ENCODE measurements at places on chromosomes 4 and X.

DNA sequence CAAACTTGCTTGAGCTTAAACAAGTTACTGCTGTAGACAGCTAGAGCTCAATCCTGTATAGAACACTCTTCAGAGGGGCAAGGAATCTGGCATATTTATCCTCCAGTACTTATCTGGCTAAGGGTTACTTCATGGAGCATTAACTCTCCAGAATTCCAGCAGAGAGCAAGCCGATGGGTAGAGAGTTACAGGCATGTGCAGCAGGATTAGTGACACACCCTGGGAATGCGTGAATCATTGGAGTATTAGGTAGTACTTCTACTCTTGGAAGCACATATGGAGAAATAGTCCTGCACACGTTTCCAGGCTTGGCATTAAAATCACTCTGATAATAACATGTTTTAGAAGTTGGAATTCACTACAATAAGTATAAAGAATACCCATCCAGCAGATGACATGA, 35.4 kb downstream of the GRXCR1 start:
- no peak for DNase-seq

DNA sequence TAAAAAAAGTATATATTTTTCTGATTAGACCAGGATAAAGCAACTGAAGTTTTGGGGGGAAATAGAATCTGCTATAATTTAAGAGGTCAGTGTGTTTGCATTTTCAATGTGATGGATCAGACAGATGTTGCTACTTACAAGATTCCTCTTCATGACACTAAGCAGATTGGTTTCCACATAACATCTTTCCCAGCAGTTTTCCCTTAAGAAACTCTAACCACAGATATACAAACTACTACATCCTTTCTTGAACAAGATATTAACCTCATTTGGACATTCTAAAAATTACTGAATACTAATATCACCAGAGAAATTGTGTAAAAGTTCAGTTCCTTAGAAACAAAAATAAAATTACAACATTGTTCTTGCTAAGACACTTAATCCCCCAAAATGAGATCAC, 106.7 kb upstream of the GUCY1A1 start:
- DNase-seq: no peak

GRCh38 chrX:64206556-64207162, 1.2 kb upstream of the AMER1 start:
- peak; percentile 20 for DNase-seq

DNA sequence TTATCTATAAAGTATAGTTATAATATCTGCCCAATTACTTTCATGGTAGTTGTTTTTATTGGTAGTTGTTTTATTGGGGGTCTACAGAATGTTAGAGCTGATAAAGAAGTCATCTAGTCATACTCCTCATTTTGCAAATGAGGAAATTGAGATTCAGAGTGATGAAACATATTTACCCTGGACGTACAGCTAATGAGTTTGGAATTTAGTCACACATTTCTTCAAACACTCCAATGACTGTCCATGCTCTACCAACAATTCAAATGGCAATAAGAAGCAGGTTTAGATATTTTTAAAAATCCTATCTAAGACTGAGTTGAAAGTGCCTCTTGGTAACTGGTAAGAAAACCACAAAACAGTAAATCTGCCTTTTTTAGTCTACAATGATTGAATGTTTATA, 98.2 kb downstream of the MAGEC1 start:
- DNase-seq: no peak

- peak; percentile 22 for DNase-seq
Measured at GRCh38 chr4:183610033-183610432, 49.0 kb downstream of the RWDD4 start.

DNA sequence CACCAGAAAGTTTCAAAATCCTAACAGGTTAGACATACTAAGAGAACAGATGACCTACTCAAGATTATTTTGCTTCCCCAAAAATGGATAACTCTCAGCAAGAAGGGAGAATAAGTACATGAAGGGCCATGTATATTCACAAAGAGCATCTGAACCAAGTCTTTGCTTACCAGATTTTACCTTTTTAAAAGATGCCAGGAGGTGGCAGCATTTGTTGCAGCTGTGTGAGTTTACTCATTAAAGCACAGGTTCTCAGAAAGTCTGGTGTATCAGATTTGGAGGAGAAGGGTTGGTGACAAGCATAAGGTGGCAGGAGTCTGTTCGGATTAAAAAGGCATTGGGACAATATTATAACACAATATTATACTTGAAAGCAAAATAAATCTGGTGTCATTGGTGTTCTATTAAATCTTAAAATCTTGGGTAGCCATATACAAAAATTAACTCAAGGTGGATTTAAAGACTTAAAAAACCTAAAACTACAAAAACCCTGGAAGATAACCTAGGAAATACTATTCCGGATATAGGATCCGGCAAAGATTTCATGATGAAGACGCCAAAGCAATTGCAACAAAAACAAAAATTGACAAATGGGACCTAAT, 51.3 kb upstream of the NFKB1 start:
- peak; percentile 43 for DNase-seq

GRCh38 chr4:176099314-176099713, 33.7 kb downstream of the WDR17 start:
- DNase-seq: no peak

- DNase-seq: no peak
Measured at GRCh38 chr4:159606835-159607234, 504.0 kb downstream of the RAPGEF2 start.

DNA sequence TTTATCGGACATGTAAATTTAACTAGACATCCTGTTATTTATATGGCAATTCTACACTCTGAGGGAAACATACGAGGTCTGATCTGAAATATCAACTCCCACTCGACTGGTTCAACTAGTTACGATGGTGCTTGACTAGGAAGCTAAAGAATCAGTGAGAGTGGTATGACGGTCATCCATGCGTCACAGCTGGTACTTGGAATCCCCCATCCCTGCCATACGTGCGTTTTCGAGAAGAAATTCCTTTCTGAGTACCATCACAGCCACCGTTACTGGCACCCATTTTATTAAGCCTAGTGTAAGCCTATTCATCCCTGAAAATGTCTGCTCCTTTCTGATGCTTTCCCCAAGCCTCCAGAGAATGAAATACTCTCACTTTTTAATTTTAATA, 695 bp upstream of the PIGA start:
- peak; percentile 3 for DNase-seq

DNA sequence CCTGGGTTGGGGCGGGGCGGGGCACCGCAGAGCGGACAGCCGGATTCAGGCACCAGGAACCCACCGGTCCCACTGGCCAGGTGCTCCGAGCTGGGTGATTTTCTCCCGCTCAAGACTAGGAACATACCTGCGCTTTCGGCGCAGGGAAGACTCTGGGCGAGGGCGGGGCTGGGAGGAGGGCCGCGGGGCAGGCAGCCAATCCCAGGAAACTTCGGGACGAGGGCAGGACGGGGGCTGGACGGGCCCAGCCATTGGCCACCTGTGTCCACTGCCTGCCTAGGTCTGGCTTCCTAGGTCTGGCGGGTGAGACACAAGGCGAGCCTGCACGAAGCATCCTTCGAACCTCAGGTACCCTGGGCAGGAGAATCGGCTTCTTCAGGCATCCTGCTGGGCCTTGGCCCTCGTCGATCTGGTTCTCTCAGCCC, 274 bp upstream of the ERVMER34-1 start:
- no peak for DNase-seq

DNA sequence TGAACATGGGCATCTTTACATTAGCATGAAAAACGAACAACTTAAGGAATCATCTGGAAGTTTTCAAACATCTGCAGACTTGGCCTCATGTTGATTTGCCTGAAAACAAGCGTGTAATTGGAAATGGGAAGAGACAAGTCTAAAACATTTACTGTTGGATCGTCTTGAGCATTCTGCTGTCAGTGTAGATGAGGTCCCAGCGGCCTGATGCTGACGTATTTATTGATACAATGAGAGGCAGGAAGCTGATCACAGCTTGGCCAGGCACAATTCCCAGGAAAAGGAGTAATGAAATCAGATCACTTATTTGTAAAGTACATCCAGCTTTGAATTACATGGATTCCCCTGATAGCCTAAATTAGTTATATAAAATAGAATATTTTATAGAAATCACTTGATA, 210.6 kb downstream of the CLCN4 start:
- no peak for DNase-seq

DNA sequence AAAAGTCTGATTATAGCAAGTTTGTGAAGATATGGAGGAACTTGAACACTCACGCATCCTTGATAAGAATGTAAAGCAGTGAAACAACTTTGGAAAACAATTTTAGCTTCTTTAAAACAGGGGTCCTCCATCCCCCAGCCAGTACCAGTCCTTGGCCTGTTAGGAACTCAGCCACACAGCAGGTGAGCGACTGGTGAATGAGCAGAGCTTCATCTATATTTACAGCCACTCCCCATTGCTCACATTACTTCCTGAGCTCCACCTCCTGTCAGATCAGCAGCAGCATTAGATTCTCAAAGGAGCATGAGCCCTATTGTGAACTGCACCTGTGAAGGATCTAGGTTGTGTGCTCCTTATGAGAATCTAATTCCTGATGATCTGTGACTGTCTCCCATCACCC, 530.3 kb upstream of the PRKX start:
- no peak for DNase-seq

DNA sequence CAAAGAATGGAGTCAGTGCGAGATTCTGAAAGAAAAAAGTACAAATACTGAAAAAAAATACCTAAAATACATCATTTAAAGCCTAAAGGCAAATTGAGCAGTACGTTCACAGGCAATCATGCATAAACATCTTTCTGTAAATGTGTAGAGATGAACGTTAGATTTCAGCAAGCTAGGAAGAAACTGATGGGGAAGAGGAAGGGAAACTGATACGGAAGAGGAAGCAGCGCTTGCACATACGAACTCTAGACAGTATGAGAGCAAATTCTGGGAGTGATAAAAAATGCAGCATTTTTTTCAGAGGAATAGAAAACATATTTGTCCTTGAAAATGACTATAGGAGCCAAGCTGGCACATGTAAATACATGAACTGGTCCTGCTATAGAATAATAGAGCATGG, 9.4 kb downstream of the ANKRD50 start:
- DNase-seq: no peak

DNA sequence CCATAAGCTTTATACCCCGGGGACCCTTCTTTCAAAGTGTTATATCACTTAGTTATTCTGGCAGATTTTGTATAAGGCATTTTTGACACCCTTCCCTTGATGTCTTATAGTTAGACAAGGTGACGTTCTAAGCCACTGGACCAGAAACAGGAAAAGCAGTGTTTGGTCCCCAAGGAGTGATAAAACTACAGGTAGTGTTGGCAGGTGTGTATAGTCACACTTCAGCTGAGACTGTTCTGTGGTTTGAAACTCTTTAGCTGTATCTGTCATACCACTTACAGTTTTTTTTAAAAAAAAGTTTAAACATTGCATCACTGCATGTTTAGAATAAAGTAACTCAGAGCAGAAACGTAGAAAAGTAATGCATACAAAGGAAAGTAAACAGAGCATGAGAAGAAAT, 48.5 kb downstream of the TLL1 start:
- DNase-seq: no peak

GRCh38 chr4:48212165-48212564, 57.5 kb downstream of the TEC start:
- no peak for DNase-seq

DNA sequence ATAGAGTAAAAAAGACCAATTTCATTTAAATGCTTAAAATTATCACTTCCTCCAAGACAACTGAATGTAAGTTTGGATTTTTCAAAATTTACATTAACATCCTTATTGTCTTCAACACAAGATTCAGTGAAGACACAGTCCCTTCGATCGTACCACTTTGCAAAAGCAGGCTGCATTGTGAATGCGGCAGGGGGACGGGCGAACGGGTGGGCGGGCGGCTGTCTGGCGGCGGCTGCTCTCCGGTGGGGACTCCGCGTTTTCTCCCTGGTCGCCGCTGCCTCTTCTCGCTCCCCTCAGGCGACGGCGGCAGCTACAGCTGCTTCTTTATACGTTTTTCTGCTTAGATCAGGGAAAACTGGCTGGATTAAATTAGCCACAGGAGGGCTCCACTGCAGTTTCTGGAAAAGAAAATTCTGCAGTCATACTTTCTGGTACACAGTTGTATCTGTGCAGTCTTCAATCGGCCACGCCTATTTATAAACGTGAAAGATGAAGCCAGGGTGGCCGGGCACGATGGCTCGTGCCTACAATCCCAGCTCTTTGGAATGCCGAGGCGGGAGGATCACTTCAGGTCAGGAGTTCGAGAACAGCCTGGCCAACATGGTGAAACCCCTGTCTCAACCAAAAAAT, 33.9 kb upstream of the HPF1 start:
- peak; percentile 37 for DNase-seq

DNA sequence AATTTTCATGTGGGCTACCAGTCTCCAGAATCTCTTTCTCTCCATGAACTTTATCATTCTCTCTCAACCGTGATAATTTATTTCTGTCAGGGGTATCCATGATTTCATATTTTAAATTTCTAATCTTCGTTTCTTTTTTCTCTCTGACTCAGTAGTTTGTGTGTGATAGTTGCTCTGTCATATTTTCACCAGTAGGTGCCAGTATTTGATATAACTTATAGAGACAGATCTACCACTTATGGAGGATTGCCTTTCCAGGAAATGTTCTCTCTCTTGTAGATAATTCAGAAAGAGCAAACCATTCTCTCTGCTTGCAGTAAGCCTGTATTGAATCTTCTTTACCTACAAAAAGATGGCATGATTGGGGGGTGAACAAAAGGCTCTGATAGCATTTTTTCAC, 79.3 kb upstream of the DYNLT3 start:
- DNase-seq: peak; percentile 42

DNA sequence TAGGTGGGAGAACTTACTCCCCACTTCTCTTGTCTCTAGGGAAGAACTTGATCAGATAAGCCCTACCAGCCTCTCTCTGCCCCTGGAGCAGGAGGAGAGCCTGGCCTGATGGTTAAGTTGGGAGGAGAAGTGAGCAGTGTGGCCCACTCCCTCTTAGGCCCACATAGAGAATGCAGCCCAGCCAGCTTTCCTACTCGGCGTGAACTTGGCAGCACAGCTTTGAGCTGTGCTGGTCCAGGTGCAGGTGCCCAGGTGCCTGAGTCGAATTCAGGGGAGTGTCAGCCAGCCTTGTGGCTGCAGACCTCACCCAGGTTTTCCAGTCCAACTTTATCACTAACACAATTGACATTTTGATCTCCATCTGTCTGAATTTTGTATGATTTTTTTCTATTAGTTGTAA, 77.6 kb upstream of the PAQR3 start:
- no peak for DNase-seq

GRCh38 chr4:166421556-166422156, 548.6 kb downstream of the TLL1 start:
- peak; percentile 44 for DNase-seq

- no peak for DNase-seq
Measured at GRCh38 chr4:2248044-2248780, 6.3 kb upstream of the HAUS3 start.

- no peak for DNase-seq
Measured at GRCh38 chrX:38811515-38812243, 10.4 kb downstream of the MID1IP1 start.

DNA sequence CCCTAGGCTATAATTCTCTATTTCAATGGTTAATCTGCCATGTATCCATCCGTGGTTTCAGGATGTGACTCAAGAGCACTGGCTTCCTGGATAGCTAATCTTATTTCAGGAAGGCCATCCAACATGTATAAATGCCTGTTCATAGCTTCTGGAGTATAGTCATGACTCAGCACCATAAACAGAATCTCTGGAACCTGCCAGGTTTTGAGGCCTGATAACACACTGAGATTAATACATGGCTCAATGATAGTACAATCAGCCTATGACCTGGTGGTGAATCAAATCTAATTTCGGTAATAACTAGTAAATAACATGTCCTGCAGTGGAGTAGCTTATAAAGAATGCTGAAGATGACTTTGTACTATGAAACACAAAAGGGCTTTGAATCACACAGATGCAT, 5.7 kb upstream of the IL13RA2 start:
- peak; percentile 85 for DNase-seq

GRCh38 chr4:31059753-31060522, 339.8 kb downstream of the PCDH7 start:
- DNase-seq: peak; percentile 61

- DNase-seq: no peak
Measured at GRCh38 chr4:82046796-82047195, 327.0 kb downstream of the HNRNPD start.
